ENCODE measurements at places on chromosomes 3 and 15.

- no peak for DNase-seq
Measured at GRCh38 chr3:57132674-57133073, 32.5 kb downstream of the IL17RD start.

DNA sequence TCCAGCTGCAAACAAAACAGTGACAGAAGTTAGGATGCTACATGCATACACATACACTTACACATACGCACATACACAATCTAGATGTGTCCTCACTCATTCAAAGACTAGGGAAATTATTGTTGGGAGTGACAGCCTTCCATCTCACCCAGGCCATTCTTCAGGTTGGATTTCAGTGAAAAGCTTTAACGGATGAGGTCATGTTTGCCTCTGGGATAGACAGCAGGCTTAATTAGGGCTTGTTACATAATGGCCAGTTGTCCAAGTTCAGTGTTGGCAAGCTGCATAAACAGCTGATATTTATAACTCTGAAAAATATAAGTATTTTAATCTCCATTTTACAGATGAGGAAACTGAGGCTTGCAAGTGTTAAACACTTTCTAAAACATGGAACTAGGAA, 35.8 kb upstream of the PLOD2 start:
- no peak for DNase-seq

DNA sequence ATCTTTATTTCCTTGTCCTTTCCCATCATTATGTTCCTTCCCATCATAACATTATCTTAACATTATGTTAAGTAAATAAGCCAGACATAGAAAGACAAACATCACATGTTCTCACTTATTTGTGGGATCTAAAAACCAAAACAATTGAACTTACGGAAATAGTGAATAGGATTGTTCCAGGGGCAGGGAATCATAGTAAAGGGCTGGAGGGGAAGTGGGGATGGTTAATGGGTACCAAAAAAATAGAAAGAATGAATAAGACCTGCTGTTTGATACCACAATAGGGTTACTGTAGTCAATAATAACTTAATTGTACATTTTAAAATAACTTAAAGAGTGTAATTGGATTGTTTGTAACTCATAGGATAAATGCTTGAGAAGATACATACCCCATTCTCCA, 36.7 kb upstream of the MBNL1 start:
- DNase-seq, result no peak

- no peak for DNase-seq
Measured at GRCh38 chr15:39581242-39581792, 438 bp downstream of the THBS1 start.

DNA sequence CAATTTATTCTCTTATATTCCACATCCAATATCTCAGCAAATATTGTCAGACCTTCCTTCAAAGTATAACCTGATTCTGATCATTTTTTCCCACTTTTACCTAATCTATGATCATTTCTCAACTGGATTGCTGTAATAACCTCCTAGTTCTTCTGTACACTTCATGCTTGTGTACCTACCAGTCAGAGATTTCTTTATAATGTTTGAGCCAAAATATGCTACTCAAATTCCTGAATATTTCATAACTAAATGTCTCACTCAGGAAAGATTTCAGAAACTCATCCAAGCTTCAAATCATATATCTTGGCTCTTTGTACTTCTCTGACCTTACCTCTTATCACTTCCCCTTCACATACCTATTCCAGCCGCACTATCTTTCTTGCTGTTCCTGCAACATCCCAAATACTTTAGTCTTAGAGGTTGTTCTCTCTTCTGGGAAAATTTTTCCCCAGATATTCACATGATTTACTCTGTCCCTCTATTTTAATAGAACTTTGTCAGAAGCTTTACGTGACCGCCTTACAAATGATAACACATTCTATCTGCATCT, 20.0 kb downstream of the BCHE start:
- no peak for DNase-seq

- no peak for DNase-seq
Measured at GRCh38 chr15:52785672-52786406, 4.3 kb downstream of the ONECUT1 start.

GRCh38 chr15:62847900-62848489, 194.6 kb upstream of the TPM1 start:
- no peak for DNase-seq

- DNase-seq, result no peak
Measured at GRCh38 chr3:28577941-28578500, 229.4 kb upstream of the AZI2 start.

DNA sequence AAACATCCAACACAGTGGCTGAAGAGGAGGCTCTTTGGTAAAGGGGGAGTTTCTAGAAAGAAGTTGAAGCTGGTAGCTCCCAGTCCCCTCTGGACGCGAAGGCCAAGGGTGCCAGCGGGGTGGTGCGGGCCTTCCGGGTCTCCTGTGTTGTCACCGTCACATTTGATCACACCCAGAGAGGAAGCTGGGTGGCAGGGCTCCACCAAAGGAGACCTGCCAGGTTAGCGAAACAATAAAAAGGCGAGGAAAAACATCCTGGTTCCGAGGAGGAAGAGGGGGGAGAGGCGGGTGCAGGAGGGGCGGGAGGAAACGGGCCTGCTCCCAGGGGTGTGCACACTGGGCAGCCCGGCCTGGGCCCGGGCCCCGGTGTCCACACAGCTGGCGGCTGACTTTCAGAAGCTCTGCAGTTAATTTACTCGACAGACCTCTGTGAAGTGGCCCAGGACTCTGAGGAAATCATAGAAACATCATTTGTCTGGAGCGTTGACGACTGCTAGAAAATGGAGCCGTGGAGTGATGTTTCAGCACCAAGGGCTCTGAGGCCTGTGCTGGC, 12.1 kb downstream of the HEG1 start:
- no peak for DNase-seq

DNA sequence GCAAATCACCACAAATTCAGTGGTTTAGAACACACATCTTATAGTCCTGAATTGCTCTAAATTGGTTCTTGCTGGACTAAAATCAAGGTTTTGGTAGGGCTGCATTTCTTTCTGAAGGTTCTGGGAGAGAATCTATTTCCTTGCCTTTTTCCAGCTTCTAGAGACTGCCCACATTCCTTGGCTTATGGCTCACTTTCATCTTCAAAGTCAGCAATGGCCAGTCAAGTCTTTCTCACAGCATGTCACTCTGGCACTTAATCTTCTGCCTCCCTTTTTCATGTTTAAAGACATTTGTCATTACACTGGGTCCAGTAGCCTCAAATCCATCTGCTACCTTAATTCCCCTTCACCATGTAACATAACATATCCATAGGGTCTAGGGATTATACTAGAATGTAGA, 149.0 kb downstream of the NEK10 start:
- no peak for DNase-seq

GRCh38 chr3:119034256-119035013, at the start of gene IGSF11:
TSS of gene IGSF11 (minus strand) at chr3:119034846. CDS start at chr3:119034582, 264 bp downstream.
- peak; percentile 29 for DNase-seq

GRCh38 chr3:48187579-48188265, 495 bp downstream of the CDC25A start:
- DNase-seq, result no peak

- no peak for DNase-seq
Measured at GRCh38 chr3:67635806-67636205, 18.6 kb downstream of the SUCLG2 start.

- no peak for DNase-seq
Measured at GRCh38 chr3:179973931-179974361, 62.8 kb downstream of the PEX5L start.

DNA sequence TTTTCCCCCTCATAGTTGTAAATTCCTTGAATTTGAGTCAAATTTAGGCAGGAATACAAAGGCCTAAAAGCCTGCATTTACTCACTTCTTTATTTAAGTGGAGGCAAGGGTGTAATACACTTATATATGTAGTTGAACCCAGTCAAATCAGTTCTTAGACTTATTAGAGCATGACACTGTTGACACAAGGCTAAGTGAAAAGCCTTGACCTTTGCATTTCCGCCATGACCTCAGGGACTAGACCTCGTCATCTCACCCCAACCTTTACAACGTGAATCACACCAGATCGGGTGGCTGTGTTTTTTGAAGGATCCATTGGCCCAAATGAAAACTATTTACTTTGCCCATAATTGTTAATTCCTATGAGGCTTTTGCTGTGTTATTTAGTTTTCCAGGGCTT, 774.4 kb downstream of the ROBO1 start:
- DNase-seq, result no peak
